ENCODE measurements at places on chromosomes 5 and 9.

DNA sequence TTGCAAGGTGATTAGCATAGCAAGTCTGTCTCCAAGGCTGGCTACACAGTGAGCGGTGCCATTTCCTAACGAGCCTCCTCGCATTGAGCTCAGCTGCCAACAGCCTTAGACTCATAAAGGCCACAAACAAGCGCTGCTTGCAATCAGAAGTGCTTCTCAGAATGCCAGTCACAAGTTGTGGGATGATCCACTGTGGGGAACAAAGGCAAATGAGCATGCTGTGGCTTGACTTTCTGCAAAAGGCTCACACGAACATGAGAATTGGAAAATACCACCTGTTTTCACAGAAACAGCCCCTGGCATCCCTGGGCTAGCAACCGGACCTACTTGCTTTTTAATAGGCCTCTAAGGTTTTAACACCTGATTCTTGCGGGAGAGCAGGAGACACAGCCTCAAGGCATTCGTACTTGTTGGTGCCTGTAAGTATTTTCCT, 215.5 kb downstream of the FANCC start:
- no peak for DNase-seq

GRCh38 chr9:72139226-72139625, 10.0 kb upstream of the GDA start:
- DNase-seq, result no peak

- no peak for DNase-seq
Observed at GRCh38 chr5:60551829-60552228, 148.1 kb downstream of the DEPDC1B start.

DNA sequence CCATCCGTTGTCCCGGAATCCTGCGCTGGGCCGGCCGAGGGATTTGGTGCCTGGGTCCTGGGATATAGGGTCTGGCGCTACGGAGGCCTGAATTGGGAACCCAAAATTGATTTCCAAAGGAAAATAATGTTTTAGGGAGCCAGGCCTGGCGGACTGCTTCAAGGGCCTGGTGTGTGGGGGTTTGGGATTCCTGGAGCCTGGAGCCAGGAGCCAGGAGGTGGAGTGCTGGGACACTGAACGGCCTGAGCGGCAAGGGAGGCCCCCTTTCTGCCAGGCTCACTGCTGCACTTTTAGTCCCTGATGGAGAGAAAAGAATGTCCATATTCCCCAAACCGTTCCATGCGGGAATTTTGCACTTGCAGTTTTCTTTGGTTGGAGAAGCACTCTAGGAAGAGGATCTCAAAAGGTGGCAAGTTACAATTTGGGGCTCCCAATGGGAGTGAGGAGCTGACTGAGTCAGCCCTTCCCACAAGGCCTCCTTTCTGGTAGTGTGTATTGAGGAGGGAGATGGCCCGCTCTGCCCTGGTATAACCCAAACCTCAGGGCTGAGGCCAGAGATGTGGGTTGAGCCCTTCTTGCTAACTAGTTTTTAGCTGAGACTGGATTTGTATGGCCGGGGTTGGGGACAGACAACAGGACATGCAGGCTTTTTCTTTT, 2.2 kb downstream of the LMX1B start:
- DNase-seq, result no peak

GRCh38 chr5:179879003-179879689, 20.5 kb upstream of the MRNIP start:
- no peak for DNase-seq

- DNase-seq, result no peak
Observed at GRCh38 chr5:96657068-96657467, 5.1 kb upstream of the CAST start.

DNA sequence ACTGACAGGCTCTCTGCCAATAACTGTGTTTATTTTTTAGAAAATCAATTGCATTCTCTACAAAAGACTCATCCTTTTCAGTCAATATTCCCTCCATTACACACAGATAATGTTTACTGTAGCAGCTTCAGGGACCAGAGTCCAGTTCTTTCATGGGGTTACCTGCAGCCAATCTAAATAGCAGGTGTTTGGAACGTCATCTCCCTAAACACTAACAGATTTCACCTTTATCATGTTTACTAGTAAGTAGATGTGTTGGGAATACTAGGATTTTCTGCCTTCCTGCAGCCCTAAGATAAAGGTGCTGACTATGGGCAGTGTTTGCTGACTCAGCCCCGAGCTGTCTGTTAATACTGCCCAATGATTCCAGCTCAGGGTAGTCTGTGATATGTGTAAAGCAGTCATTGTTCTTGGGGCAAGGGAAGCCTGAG, 447.0 kb downstream of the KIF4B start:
- no peak for DNase-seq

DNA sequence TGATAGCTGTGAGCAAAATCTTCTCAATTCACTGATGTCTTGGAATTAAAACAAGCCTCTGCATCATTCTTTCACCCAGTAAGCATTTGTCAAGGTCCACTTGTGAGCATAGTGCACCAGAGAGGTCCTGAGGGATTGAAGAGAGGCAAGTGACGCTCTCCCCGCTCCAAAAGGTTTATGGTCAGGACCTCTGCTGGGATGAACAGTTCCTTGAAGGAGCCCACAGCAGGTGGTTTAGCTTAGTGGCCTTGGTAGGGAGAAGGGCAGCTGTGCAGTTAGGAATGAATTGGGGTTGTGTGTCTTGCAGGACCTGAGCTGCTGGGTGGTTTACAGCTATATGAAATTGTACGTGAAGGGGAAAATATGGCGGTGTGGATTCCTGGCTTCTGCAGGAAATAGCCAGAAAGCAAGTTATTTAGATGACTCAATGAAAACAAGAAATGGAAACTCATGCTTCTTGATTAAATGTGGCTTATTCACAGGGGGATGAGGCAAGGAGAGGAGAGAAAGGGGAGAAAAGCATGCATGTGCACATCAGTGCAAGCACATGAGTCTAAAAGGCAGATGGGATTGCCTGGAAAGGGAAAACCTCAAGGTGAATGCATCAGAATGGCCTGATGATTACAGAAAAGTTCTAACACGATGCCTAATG, 42.0 kb downstream of the SUB1 start:
- no peak for DNase-seq

DNA sequence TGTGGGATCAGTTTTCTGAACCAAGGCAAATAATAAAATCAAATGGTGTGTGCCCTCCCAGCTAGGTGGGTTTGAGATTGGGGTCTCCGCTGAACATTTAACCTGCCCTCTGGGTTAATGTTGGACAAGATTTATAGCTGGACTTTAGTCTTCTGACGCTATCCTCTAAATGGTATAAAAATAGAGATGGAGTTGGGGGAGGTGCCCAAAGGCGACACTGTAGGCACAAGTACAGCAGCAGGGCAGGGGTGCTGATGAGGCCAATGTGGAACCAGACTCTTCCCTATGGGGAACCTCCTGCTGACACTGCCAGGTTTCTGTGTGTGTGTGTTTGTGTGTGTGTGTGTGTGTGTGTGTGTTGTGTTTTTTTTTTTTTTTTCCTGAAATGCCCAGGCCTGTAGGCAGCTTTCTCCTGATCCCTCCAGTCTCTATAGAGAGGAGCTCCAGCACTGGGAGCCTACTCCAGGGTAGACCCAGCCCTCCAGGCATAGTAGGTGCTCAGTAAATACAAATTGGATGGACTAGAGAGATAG, 37.9 kb downstream of the PCDH1 start:
- DNase-seq, result no peak

GRCh38 chr9:91500509-91501014, 76.9 kb upstream of the NFIL3 start:
- no peak for DNase-seq

DNA sequence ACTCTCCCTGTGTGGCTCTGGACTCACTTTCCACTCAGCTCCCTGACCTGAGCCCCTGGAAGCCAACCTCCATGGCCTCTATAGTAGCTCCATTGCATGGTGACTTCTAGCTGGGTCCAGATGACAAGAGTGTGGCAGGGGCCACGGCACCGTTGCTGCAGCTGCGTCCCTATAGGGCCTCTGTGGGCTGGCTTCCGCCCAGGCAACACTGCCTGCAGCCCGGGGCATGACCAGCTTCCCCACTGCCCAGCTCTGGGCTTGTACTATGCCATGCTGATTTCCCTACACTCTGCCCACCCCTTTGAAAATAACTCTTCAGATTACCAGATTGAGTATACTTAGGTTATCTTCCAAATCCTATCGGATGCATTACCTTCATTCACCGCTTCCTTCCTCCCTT, 73.8 kb upstream of the NEURL1B start:
- DNase-seq, result no peak

All from stimulated activated CD8-positive, alpha-beta memory T cell treated with anti-CD3 and anti-CD28 coated beads, Interleukin-15, amount 100 ng/mL, for 24 hours (primary cell).